Activated CD4-positive, alpha-beta T cell treated with anti-CD3 and anti-CD28 coated beads, Interleukin-2, amount 50 U/mL, for 4 hours (primary cell): ENCODE measurements at places on chromosomes 4 and X.

DNA sequence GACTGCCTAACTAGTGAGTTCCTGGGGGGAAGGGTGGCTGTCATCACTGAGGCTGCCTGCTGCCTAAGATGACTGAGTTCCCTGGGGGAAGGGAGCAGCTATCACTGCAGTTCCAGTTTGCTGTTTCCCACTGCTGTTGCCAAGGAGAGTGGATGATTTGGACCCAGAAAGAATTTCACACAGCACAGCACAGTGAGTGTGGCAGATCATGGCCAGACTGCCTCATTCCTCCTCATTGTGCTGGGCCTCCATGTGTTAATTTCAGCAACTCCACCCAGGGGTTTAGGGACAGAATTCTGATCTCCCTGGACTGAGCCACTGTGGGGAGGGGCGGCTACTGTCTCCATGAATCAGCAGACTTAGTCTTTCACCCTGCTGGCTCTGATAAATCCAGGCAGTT is 125.0 kb downstream of the TEX13C start:
- DNase-seq, result no peak

- no peak for DNase-seq
Measured at GRCh38 chr4:124454772-124455270, 257.7 kb downstream of the ANKRD50 start.

DNA sequence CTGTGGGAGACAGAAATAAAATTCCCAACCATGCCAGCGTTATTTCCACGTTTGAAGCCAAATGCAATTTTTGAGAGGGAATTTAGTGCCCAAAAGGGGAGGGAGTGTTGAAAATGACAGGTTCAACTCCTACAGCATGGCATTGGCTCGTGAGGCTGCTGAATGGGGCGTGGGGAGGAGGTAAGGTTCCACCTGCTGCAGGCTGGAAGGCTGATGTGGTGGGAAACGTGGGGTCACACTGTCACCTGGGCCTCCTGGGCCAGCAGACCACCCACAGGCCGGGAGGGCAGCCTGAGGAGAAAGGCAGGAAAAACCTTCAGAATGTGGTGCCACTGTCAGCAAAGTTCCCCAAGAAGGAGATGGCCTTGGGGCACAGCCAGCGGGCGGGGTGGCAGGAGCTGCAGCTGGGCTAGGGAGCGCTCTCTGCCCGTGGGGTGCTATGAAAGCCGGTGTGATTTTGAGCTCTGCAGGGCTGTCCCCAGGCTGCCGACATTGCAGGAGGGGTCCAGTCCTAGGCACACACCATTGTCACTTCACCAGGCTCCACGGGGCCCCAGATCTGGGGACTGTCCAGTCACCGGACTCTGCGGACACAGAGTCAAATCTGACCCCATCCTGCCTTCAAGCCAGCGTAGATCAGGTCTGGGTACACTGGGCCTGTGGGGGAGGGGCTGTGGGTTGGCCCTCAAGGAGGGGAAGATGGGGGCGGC is 19.6 kb downstream of the MSANTD1 start:
- DNase-seq, result no peak

DNA sequence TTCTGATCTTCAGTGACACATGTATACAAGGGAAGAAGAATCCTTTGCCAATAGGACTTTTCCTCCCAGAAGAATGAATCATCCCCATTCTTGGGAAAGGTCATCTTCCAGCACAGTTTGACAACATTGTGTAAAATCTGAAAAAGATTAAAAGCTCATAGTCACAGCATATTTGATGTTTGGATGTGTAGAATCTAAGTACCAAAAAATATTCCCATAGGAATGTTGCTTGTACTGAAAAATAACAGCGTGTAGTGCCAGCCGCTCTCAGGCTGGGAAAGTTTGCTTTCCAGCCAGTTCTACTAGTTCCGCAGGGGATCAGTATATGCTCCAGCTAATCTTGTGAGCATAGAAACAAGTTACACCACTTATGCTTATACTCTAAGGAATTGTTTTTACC is 74.7 kb upstream of the IL13RA1 start:
- DNase-seq, result no peak

DNA sequence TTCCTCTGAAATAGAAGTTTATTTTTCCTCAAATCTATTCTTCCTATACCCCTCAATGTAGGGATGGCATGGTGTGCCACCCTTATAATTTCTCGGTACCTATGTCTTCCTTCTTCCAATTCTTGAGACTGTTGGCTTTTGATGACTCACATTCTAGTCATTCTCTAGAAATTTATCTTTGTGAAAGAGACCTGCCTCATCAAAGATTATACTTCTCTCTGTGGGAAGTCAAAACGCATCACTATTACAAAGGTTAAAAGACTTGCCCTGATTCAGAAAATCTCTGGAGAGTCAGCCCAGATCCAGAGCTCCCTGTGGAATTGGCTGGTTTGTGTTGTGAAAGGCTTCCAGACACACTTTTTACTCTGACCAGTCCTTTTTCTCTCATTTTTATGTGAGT is 65.9 kb upstream of the FSTL5 start:
- DNase-seq, result no peak

DNA sequence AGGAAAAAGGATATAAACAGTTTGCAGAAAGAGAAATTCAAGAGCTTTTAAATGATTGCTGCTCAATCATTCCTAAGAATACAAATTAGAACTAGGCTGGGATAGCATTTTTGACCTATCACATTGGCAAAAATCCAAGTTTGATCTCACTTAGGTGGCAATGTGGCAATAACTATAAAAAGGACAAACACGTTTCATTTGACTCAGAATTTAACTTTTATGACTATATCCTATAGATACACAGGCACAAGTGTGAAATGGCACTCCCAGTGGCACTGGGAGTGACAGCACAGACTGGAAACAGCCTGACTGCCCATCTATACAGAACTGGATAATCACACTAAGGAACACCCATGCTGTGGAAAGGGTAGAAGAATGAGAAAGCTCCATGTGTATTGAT is 11.1 kb downstream of the CENPU start:
- DNase-seq, result no peak

DNA sequence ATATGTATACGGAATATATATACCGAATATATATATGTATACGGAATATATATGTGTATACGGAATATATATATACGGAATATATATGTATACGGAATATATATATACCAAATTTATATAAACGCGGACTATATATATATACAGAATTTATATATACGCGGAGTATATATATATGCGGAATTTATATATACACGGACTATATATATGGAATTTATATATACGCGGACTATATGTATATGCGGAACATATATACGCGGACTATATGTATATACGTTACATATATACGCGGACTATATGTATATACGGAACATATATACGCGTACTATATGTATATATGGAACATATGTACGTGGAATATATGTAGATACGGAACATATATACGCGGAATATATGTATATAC is 78.6 kb downstream of the ARHGAP36 start:
- DNase-seq, result no peak

- no peak for DNase-seq
Measured at GRCh38 chrX:74231625-74232024, 72.4 kb upstream of the ZCCHC13 start.

DNA sequence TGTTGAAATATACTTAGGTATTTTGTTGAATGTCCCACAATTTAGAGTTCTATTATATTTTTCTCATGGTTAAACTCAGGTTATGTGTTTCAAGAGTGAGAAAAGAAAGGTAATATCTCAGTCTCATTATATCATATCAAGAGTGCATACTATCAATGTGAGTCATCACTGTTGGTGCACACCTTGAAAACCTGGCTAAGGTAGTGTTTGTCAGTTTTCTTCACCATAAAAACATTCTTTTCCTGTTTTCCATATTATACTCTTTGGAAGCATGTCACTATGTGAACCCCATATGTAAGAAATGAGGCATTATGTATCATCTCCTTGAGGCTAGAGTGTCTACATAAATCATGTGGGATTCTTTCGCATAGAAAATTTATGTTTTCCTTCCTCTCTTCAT is 307.6 kb upstream of the CTSO start:
- DNase-seq, result no peak

GRCh38 chrX:9522378-9523155 is 57.7 kb downstream of the TBL1X start:
- no peak for DNase-seq

GRCh38 chr4:77193511-77194102 is 36.6 kb downstream of the CCNG2 start:
- DNase-seq, result peak; percentile 69

- DNase-seq, result no peak
Measured at GRCh38 chrX:120450163-120450562, 18.9 kb downstream of the LAMP2 start.

DNA sequence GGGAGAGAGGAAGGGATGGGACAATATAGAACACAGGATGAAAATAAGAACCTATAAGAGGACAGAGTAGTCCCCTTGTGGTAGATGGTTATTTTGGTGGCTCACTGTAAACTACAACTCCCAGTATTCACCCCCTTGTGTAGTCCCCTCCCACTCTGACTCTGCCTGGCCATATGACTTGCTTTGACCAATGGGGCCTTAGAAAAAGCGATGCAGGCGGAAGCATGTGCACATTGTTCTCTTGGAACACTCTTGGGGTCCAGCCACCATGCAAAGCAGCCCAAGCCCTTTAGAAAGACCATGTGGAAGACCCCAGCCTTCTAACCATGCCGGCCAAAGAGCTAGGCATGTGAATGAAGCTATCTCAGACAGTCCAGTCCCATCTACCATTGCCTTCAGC is 415.0 kb downstream of the BCOR start:
- no peak for DNase-seq

DNA sequence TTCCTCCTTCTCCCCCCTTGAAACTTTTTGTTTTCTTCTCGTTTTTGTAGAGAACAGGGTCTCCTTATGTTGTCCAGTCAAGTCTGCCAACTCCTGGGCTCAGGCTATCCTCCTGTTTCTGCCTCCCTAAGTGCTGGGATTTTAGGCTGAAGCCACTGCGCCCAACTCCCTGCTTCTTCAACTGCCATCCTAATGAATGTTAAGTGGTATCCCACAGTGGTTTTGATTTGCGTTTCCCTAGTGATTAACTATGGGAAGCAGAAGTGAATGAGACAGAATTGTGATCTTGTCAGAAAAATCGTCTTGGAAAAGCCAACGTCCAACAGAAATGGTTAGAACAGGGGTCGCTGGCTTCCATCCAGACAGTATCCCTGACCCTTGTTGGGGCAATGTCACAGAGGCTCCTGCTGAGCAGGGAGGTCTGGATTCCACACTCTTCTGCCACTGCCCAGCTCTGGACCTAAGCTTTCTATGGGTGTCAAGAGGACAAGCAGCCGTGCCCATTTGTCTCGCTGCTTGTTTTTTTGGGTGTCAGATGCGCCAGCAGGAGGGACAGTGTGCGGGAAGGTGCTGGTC is 869 bp upstream of the ADD1 start:
- no peak for DNase-seq
